Stimulated activated memory B cell treated with anti-CD40 and anti-IgM and Interleukin-4, amounts not matched to agents 10 μg/mL and 1 μg/mL and 100 μg/mL, for 72 hours (primary cell): ENCODE measurements at places on chromosomes 1 and 21.

DNA sequence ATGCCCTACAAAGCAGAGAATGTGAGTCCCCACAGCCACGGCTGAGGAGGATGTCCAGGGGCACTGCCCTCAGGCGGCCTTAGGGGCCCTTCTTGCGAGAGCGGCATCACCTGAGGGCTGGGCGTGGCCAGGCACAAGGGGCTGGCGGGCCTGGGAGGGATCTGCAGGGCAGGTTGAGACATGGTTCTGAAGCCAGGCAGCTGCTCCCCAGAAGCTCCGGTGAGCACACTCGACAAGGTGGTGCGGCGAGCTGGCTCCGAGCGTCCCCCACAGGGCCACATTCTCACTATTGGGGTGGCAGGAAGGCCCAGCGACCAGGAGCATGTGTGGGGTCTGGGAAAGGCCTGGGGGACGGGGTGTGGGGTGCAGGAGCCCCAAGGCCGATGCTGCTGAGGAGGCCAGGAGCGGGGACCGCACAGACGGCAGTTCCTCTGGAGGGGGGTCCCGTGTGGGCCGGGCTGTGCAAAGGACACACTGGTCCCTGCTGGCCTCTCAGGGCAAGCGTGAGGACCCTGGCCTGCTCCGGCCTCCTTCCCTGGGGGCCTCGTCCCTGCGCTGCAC lies 47.2 kb downstream of the MORN1 start:
- ATAC-seq = no peak

DNA sequence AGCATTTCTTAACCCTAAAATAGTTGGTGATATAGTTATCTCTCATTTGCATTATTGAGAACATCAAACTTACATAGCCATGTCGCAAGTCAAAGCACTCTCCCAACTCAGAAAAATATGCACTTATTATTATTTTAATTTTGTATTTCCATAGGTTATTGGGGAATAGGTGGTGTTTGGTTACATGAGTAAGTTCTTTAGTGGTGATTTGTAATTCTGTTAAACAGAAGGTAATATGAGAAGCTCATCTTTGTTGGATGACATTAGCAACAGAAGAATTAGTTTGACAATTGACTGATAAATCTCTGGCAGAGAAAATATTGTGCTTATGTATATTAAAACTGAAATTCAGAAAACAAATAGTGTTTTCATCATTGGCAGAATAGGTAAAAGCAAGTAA lies 154.8 kb downstream of the NFIA start:
- ATAC-seq = no peak

DNA sequence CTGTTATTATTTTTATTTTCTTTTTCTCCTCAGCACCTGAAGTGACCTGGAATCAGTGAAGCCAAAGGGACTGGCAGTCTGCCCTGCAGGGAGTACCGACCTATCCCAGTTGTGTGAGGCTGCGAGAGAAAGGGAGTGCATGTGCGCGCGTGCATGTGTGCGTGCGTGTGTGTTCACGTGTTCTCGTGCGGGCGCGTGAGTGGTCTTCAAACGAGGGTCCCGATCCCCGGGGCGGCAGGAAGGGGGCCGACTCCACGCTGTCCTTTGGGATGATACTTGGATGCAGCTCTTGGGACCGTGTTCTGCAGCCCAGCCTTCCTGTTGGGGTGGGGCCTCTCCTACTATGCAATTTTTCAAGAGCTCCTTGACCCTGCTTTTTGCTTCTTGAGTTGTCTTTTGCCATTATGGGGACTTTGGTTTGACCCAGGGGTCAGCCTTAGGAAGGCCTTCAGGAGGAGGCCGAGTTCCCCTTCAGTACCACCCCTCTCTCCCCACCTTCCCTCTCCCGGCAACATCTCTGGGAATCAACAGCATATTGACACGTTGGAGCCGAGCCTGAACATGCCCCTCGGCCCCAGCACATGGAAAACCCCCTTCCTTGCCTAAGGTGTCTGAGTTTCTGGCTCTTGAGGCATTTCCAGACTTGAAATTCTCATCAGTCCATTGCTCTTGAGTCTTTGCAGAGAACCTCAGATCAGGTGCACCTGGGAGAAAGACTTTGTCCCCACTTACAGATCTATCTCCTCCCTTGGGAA lies 123.3 kb downstream of the PRDM2 start:
- no peak for ATAC-seq

DNA sequence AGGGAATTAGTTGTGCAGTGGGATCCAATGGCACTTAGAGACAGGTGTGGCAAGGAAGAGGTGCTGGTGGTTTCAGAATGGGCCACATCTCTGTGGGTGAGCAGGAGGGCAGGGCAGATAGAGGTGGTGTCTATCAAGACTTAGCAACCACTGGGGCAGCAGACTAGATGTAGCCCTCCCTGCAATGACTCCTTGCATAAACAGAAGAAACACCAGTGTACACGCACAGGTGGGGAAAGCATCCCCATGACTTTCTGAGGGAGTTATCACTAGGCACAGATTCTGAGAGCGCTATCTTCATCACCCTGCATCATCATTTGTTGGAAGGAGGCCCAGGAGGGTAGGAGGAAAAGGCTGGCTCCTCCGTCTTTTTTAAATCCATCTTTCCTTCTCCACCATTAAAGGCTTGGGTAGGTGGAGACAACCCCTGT lies 58.4 kb downstream of the PLXNA2 start:
- ATAC-seq = no peak

GRCh38 chr1:110690709-110691365 lies 16.1 kb upstream of the KCNA3 start:
- ATAC-seq = no peak

- no peak for ATAC-seq
Measured at GRCh38 chr1:39091845-39092645, 65.9 kb downstream of the NDUFS5 start.

DNA sequence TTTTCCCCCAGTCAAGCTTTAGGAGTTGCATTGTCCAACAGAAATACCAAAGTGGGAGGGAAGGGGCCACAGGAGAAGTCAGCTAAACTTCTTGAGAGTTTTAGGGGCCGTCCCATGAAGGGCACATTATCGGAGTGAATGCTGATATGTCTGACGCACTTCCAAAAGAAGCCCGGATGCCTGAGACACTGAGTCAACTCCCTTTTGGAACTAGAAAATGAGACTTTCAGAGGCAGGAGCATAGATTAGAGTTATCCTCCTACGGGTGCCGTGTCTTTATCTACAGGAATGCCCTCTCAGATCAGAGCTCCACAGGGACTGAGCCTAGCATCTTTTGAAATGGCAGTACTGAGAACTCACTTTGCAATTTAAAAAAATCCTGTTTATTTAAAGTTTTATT lies 13.1 kb downstream of the ACTN2 start:
- no peak for ATAC-seq

DNA sequence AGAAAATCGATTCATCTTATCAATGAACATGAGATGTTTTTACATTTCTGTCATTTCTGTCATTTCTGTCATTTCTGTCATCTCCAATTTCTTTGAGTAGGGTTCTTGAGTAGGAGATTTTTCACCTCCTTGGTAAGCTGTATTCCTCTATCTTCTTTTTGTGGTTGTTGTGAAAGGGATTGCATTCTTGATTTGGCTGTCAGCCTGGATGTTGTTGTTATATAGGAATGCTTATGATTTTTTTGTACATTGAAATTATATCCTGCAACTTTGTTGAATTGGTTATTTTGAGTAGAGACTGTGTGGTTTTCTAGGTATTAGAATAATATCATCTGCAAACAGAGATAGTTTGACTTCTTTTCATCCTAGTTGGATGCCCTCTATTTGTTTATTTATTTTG lies 1233.7 kb downstream of the PLA2G4A start:
- no peak for ATAC-seq

DNA sequence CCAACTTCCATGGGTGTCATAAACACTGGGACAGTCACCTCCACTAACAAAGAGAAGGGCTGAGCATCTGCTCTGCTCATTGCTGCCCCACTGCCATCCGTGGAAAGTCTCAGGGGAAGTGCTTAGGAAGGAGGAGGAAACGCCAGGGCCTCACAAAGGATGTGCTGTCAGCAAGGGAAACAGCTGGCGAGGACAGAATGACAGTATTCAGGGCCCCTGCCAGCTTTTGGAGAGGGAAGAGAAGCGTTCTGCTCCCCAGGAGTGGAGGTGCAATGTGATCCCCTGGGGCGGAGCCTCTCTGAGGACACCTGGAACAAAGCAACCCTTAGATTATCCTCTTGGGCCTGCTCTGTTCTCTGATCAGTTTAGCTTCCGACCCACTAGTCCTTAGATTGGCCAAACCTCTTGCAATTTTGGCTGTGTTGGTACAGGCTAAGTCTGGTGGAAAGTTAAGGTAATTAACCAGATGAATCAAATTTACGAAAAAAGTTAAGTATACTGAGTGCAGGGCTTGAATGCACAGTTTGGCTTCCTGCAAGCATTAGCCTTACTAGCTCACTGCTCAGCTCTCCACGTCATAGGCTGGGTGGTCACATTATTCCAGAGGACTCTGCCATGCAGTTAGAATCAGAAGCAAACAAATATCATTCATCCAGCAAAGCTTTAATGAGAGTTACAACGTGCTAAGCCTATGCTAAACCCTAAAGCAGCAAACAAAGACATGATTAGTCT lies 170.2 kb upstream of the NFIA start:
- no peak for ATAC-seq

DNA sequence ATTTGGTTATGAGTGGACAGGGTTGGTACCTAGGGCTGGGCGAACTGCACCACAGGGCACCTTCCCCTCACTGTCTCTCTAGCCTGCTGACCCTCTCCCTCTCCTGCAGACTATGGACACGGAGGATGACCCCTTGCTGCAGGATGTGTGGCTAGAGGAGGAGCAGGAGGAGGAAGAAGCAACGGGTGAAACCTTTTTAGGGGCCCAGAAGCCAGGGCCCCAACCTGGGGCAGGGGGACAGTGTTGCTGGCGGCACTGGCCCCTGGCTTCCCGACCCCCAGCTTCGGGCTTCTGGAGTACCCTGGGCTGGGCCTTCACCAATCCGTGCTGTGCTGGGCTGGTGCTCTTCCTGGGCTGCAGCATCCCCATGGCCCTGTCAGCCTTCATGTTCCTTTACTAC lies 21.9 kb downstream of the DISP3 start:
- ATAC-seq = no peak

GRCh38 chr1:56719171-56719570 lies 74.1 kb downstream of the PRKAA2 start:
- no peak for ATAC-seq

- ATAC-seq = no peak
Measured at GRCh38 chr1:1922956-1923833, 4.1 kb upstream of the TMEM52 start.

GRCh38 chr1:155379631-155380090 lies 59.0 kb downstream of the RUSC1 start:
- no peak for ATAC-seq

- peak; percentile 97 for ATAC-seq
Measured at GRCh38 chr21:43805275-43805800, 16.0 kb downstream of the RRP1 start.

DNA sequence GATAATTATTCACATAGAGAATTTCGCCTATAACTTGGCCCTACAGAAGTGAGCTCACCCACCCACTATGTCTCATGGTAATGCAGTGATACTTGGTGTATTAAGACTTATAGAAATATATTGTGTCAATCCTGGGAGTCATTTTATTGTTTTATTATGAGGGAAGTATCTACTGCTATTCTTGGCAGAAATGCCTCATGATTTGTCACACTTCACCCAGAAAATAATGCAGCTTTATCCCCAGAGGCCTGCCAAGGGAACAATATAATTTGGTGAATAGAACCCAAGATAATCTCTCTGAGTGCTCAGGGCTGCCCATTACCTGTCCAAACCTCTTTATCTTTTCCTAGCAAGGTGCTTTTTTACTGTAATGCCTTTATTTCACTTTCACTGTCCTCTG lies 98.0 kb downstream of the ZP4 start:
- ATAC-seq = no peak

GRCh38 chr1:24822887-24823286 lies 77.6 kb downstream of the CLIC4 start:
- no peak for ATAC-seq

GRCh38 chr1:183019860-183020259 lies 3.4 kb upstream of the LAMC1 start:
- ATAC-seq = no peak

DNA sequence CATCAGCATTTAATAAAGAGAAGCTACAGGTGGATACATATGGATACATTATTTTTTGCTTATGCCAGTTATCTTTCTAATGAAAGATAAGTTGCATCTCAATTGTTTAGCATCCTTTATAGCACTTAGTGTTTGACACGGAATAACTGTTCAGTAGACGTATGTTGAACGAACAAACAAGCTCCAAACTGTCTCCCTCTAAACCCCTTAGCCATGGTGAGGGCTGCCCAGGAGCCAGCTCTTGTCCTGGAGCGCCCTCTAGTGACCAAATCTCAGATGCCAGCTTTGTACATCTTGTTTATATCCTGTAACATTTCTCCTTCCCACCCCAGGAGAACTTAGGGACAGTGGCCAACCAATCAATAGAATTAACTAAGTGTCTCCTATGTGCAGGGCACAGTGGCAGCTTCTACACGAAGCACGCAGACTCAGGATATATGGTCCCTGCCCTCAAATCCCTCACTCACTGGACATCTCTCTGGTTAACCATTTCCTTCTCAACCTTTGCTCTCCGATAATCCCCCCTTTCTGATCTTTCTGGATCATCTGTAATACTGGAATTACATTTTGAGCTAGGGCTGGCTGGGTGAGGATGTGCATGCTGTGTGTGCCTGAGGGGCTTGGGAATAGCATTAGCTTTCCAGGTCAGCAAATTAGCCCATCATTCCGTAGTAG lies 22.9 kb downstream of the KCNA10 start:
- ATAC-seq = peak; percentile 69

- ATAC-seq = peak; percentile 8
Measured at GRCh38 chr1:173506437-173506836, 29.3 kb downstream of the PRDX6 start.

GRCh38 chr1:212712451-212713303 lies 13.0 kb upstream of the BATF3 start:
- ATAC-seq = peak; percentile 92

GRCh38 chr1:169390303-169390702 lies 22.3 kb downstream of the BLZF1 start:
- ATAC-seq = no peak

DNA sequence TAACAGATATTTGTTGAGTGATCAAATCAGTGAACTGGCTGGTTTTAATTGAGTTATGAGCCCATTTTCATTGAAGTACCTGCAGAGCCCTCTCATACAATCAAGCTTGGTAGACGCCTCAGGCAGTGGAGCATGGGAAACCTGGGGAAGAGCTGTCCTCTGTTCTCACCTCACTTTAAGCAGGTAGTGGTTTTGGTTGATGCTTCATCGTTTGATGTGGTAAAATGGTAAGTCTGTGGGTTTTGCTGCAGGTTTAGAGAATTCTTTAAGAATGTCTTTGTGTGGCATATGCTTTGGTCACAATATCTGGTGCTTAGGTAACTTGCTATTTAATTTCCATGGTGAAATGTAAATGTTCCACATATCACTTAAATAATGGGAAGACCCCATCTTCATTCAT lies 10.0 kb downstream of the LAMC1 start:
- ATAC-seq = no peak

- ATAC-seq = no peak
Measured at GRCh38 chr1:210415846-210416448, 87.2 kb downstream of the HHAT start.

GRCh38 chr1:114794038-114794437 lies 13.6 kb upstream of the SIKE1 start:
- ATAC-seq = no peak
